ENCODE measurements at places on chromosomes 6 and 20.

DNA sequence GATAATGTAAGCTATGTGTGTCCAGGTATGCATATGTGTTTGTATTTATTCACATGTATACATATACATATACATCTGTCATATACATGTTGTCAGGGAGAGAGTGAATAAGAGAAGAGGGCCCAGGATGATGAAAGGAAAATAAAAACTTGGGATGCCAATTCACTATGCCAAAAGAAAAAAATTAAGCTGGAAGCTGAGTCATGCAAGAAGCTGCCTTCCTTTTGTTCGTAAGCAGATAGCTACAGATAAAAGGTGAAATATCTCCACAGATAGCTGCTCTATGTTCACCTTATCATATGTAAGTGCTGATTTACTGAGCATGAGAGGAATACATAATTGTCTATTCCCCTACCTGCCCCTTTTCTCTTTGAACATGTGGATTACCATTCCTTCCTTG lies 579.9 kb downstream of the EPM2A start:
- no peak for DNase-seq

GRCh38 chr6:36436466-36436865 lies 6.2 kb downstream of the PXT1 start:
- DNase-seq, result no peak

DNA sequence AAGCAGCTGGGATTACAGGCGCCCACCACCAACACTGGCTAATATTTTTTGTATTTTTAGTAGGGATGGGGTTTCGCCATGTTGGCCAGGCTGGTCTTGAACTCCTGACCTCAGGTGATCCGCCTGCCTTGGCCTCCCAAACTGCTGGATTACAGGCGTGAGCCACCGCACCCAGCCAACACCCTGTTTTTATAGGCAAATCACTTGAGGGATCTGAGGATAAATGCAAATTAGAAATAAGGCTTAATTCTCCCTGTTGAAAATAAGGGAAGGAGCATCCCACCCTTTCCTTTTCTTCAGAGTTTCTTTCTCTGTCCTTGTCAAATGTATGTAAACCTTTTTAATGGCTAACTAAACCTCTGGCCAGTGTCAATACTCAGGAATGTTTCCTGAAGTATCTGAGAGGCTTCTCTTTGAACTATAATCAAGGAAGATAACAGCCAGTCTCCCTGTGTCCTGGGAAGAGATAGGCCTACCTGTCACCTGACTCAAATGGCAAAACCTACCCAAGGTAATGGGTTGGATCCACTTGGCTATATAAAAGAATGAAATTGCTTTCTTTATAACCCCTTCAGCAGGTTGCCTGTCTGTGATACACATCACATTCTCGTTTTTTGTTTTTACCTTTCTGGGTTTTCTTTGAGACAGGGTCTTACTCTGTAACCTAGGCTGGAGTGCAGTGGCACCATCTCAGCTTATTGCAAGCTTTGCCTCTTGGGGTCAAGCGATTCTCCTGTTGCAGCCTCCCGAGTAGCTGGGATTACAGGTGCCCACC lies 64.5 kb upstream of the TNFAIP3 start:
- DNase-seq, result no peak

DNA sequence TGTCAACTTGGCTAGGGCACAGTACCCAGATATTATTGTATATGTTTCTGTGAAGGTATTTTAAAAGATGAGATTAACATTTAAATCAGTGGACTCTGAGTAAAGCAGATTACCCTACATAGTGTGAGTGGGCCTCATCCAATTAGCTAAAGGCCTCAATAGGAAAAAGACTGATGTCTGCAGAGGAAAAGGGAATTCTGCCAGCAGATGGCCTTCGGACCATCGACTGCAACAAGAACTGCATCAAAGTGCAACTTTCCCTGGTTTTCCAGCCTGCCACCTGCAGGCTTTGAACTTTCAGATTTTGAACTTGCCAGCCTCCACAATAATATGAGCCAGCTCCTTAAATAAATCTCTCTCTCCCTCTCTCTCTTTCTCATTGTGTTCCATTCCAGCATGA lies 80.5 kb downstream of the IMPG1 start:
- no peak for DNase-seq

DNA sequence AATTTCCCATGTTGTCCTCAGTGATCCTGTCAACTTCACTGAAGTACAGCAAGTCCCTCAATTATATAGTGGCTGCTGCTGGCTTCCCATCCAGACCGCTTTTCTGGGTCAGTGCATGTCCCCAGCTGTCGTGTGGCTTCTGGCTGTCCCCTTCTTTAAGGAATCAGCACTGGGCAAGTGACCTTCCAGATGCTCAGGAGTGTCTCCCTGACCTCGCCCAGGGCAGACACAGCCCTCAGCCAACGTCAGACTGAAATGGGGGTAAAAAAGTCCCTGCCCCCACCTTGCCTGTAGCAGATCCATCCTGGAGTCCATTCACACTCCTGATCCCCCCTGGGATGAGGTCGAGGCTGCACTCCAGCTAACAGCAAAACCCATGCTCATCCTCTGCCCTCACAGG lies 23.7 kb downstream of the OVOL2 start:
- DNase-seq, result no peak

DNA sequence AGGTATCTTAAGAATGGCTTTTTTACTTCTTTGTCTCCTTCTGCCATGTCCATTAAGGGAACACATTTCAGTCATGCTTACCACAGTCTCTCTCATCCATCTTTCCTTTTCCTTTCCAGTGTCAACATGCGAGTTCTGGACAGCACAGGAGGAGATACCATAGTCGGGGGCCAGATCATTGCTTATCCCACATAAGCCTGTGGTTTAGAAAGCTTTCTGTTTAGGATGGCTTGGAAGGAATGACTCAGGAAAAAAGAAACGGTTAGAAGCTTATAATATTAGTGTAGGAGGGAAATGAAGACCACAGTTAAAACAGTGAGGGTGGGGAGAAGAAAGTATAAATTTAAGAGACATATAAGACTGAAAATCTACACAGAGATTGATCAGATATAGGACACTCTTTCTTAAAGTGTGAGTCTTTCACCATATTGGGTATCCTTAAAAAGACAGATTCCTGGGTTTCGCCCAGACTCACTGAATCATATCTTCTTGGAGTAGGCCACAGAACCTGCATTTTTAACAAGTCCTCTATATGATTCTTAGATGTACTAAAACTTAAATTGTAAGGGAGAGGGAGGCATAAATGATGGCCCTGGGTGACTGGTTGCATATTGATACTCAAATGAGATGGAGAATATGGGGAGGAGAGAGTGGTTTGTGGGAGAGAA lies 36.1 kb downstream of the DSE start:
- no peak for DNase-seq

DNA sequence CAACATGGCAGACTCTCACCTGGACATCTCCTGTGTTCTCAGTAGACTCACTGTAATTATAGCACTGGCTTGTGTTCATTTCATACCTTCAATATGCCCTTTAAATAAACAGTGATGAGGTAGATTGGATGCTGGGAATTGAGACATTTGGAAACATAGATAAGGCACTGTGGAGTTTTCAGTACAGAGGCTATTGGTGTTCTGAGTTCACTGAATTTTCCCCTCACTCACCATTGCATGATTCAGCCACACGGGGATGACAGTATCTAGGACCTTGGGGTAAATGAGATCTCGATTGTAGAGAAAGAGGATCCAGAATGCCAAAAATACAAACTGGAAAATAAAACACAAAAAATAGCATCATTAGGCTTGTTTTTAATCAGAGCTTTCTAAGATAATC lies 12.6 kb downstream of the ADTRP start:
- DNase-seq, result no peak

- DNase-seq, result no peak
Observed at GRCh38 chr20:37288091-37288490, 1.4 kb upstream of the MANBAL start.

DNA sequence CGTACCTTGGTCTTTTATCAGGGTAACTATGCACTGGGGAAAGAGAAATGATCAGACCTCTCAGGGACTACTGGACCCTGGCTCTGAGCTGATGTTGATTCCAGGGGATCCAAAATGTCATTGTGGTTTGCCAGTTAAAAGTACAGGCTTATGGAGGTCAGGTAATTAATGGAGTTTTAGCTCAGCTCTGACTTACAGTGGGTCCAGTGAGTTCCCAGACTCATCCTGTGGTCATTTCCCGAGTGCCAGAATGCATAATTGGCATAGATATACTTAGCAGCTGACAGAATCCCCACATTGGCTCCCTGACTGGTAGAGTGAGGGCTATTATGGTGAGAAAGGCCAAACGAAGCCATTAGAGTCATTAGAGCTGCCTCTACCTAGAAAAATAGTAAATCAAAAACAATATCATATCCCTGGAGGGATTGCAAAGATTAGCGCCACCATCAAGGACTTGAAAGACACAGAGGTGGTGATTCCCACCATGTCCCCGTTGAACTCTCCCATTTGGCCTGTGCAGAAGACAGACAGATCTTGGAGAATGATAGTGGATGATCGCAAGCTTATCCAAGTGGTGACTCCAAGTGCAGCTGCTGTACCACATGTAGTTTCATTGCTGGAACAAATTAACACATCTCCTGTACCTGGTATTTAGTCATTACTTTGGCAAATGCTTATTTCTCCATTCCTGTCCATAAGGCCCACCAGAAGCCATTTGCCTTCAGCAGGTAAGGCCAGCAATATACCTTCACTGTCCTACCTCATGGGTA lies 152.4 kb downstream of the THBS2 start:
- DNase-seq, result no peak

DNA sequence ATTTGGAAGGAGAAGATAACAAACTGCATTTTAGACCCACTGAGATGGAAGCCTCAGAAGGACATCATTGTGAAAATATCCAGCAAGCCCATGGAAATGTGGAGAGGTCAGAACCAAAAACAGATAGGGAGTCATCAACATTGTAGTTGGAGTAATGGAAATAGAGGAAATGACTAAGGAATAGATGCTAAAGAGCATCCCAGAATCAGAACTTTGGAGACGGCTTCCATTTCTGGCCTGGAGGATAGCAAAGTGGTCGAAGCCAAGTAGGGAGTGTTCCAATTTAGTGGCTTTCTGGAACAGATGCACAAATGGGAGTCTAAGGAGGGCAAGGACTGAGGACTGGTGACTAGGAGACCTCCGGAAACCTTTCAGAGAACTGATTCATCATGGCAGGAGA lies 3.6 kb downstream of the BEND6 start:
- no peak for DNase-seq

GRCh38 chr20:48708630-48709029 lies 119.2 kb downstream of the PREX1 start:
- no peak for DNase-seq
